ENCODE measurements at places on chromosomes 4 and X.
A peak's percentile ranks its signal among the peaks of the same experiment; 100 is the strongest.

DNA sequence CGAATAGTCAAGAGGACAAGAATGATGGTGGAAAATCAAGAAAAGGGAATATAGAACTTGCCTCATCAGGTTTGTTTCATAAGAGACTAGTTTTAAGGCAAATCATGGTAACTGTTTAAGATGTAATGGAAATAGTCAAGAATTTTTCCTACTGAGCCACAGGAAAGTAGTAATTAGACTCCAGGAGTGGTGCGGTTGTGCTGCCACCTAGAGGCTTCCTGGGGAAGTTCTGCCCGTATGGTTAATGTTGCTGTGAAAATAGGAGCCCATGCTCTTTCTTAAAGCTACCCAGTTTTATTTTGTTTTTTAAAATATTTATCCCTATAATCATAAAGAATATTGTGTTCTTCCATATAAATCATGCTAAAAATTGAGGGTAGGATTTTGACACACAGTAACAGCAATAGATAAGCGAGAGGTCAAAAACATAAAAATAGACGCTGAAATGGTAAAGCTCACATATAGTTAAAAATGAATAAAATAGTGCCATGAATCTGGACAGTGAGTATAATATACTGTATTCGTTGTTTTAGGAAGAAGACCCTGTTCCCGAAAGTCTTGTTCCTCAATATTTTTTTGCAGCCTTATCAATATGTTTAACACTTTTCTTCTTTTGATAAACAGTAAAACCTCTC lies 87.0 kb downstream of the PHOX2B start:
- DNase-seq, result peak; percentile 77

GRCh38 chr4:136009258-136009832 lies 1522.9 kb downstream of the PCDH18 start:
- DNase-seq, result no peak

DNA sequence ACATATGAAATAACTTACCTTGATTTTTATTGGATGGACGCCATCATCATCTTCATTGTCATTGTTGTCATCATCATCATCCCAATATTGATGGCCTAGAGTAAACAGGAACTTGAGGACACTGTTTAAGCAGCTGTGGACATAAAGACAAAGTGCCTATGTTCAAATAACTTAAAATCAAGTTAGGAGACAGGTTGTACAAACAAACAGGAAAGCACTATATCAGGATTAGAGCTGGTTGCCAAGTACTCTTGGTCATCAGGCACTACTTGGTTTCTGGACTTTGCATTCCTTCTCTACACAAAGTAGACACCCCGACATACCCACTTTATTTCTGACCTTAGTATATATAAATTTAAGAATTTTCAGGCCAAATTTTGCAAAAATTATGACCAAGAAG lies 608.6 kb downstream of the KLHL13 start:
- no peak for DNase-seq

- no peak for DNase-seq
Measured at GRCh38 chr4:152942346-152942745, 6.2 kb downstream of the FHDC1 start.

DNA sequence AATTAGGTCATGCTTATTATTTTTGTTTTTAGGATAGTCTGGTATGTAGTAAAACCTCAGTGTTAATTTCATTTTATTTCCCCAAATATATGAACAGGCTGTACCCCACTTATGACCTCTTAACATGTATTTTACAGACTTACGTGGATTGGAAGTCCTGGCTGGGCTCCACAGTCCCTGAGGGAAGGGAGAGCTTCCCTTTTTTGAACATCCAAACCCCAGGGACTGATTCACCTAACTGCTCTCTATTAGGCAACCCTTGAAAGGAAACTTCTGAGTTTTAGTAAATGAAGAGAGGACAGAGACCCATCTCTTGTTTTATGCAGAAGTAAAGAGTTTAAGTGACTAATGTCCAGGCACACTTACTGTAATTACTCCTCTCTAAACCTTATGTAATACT lies 233.1 kb upstream of the SPRY1 start:
- DNase-seq, result no peak

DNA sequence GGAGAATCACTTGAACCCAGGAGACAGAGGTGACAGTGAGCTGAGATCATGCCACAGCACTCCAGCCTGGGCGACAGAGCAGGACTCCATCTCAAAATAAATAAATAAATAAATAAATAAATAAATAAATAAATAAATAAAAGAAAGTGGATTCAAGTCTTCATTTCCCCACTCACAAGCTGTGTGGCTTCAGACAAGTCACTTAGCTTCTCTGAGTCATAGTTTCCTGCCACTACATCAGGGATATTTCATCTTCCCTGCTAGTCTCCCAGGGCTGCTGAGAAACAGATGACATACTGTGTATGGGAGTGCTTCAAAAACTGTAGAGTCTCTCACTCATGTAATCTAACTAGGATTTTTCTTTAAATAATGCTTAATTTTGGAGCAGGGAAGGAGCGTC lies 37.2 kb downstream of the TBC1D9 start:
- DNase-seq, result no peak

DNA sequence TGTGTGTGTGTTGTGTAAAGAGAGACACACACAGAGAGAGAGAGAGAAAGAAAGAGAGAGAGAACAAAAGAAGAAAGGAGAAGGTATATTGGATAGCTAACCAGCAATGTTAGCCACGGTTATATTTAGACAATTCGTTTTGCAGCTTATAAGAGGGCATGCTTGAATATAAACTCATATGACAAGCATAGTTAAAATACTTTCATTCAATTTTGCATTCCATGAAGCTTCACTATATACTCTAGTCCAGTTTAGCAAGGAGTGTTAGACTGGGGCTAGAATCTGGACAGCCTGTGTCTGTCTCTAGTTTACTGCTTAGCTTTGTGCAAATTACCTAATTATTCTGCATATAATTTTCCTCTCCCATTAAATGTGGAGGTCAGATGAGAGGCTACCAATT lies 525.9 kb upstream of the ZFP42 start:
- no peak for DNase-seq

- DNase-seq, result no peak
Measured at GRCh38 chr4:52618795-52619590, 40.1 kb downstream of the USP46 start.

- no peak for DNase-seq
Measured at GRCh38 chr4:76374798-76375197, 46.1 kb downstream of the CCDC158 start.

- no peak for DNase-seq
Measured at GRCh38 chr4:87971866-87972265, 3.6 kb upstream of the SPP1 start.

DNA sequence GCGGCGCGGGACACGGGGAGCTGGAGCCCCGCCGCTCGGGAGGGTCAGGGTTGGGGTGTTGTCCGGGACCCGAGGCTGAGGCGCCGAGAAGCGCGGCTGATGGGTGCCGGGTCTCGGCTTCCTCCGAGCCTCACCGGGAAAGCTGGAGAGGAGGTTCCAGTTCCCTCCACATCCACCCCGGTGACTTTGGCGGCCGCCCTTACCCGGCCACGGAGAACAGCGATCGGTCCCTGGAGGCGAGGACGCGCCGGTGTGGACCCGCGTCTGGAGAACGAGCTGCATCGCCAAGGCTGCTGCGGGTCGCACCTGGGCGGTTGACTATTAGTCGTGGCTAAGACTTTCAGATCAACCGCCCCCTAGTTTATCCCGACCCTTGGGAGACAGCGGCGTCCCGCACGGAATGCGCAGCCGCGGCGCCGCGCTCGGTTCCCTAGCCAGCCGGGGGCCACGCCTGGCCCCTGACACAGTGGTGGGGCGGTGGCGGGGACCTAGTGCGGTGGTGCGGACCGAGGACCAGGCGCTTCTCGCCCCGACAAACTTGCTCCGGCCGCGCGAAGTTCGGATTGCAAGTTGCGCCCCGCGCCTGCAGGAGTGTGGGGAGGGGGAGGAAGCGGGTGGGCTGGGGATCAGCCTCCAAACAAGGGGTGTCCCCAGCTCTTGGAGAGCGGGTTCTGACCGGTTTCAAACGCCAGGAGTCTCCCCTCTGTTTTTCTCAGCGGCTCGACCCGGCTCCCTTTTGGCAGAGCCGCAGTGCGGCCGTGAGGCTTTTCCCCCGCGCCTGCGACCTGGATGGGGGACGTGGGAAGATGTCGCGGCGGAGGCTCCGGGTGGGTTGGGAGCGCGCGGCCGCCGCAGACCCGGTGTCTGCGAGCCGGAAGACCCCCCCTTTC lies 568 bp downstream of the FHDC1 start:
- DNase-seq, result peak; percentile 59

GRCh38 chr4:66923081-66923865 lies 622.0 kb downstream of the CENPC start:
- no peak for DNase-seq

DNA sequence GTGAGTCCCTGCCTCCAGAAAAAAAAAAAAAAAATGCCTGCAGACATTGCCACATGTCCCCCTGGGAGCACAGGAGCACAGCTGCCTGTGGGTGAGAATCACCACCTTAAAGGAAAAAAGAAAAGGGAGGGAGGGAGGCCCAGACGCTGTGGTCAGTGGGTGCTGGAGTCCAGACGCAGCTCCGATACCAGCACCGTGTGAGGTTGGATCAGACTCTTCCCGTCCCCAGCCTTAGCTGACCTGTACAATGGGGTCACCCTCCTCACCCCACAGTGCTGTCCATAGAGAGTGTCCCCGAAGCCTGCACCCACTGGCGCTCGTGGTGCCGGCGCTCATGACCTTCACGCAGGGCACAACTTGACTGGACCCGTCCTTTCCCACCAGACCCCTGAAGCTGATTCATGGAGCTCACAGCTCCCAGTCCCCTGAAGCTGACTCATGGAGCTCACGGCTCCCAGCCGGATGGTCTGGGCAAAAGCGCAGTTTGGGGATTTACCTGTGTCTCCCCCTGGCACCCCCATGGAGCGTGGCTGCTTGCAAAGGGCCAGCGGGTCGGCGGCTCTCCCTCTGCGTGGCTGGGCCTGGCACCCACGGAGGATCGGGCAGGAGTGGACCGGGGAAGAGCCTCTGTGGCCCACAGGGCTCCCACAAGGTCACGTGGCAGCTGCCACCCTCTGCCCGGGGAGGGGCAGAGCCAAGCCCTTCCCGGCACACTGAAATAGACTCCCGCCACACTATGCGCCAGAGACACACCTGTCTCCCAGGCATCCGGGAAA lies 31.4 kb downstream of the ABLIM2 start:
- no peak for DNase-seq

DNA sequence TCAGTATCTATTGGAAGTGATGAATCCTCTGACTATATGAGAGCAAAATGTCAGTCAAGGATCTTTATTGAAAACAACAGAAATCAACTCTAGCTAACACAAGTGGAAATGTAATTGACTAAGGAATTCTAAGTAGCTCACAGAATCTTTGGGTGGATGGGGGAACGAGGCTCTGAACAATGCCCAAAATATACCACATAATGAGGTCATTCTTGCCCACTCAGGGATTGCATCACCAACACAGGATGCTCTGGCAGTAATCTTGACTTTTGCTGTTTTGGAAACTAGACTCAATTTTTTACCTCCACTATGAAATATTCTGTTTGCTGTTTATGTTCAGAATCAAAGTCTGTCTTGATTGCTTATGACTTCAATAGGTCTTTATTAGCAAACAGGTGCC lies 127.4 kb upstream of the UNC5C start:
- DNase-seq, result no peak

DNA sequence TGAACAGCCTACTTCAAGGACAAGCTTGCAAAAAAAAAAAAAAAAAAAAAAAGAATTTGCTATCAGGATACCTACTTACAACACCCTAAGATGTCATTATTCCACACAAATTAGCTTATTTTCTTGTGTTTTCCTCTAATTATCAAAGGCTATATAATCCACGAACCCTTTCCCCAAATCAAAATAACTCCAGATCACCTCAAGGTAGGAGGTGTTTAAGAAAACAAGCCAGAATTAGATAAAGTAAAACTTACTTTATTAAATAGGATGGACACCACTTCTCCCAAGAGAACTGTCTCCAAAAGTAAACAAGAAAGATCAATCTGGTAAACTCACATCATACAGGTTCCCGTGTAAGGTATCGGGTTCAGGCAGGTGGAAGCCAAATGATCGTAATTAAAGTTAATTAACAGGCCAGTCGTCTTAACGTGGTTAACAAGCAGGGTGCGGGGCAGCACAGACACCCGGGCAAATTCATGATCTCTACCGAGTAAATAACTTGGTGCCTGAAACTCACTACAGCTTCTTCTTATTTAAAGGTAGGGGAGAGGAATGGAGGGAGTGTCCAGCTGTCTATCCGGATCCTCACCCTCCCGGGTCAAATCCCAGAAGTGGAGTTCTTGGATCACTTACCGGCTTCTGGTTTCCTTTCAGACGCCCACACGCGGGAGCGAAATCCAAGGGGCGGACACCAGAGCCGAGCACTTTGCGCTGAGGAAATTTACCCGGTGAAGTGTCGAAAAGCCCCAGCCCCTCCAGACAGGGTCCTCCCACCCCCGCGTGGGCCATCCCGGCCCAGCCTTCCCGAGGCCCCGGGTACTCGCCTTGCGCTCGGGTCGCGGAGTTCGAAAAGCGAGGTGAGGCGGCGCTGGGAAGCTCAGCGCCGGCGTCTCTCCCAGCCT lies 708 bp downstream of the ARAP2 start:
- peak; percentile 68 for DNase-seq

- DNase-seq, result no peak
Measured at GRCh38 chr4:140609548-140610425, 41.0 kb upstream of the UCP1 start.

- no peak for DNase-seq
Measured at GRCh38 chr4:56372774-56373173, 14.5 kb downstream of the AASDH start.

DNA sequence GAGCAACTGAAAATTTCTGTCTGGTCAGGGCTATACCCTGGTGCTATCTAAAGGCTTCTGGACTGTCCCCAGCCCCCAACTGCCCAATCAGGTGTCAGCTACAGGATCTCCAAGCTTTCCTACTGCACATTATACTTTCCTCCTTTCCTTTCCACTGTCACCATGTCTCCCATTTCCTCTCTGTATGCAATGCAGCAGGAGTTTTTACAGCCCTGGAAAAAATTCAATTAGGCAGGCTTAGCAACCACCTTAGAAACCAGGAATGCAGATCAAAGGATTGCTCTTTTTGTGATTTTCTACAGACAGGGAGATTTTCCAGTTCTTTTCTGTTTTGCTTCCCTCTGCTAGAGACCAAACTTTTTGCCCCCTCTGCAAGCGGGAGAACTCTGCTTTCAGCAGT lies 6.0 kb upstream of the NAF1 start:
- DNase-seq, result no peak

- DNase-seq, result no peak
Measured at GRCh38 chr4:159016593-159017024, 86.3 kb upstream of the RAPGEF2 start.

DNA sequence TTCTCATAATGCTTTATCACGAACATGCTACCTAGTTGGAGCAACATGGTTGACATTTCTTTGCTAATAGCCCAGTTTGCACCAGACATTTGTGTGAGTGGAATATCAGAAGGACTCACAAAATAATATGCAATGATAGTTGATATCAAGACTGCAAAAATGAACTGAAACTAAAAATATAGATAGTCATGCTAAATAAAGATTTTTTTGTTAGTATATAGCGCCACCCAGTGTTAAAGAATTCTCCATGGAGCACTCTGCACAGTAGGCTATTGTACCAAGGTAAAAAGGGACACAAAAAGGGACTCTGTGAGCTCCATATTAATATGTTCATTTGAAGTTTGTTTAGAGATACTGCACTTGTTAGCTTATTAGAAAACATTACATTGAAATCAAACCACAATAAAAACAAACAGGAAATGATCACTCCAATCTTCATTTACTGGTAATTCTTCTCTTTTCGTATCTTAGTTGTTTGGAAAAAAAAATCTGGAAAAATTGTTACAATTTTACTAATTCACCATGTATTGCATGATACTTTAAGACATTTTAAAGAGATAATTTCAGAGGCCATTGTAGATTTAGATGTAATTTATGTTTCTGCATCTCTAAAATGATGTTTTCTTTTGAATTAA lies 1509.6 kb downstream of the ADGRL3 start:
- no peak for DNase-seq

GRCh38 chr4:11232015-11232414 lies 196.7 kb downstream of the HS3ST1 start:
- DNase-seq, result no peak

Data from right hindlimb (tissue), 1 donor.